ENCODE measurements at places on chromosomes 11 and 22.
A peak's percentile ranks its signal among the peaks of the same experiment; 100 is the strongest.

DNA sequence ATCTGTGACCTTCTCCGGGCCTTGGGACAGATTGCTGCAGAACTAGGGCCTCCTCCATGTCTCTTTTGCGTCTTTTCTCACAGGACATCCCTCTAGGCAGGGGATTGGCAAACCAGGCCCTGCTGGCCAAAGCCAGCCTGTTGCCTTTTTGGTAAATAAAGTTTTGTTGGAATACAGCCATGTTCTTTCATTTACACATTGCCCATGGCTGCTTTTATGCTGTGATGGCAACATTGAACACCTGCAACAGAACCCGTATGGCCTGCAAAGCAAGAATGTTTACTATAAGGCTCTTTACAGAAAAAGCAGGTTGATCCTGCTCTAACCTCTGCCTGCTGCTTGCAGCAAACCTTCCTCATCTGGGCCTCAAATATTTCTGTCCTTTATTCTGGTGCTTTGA lies 56.8 kb upstream of the B3GAT1 start:
- no peak for DNase-seq

DNA sequence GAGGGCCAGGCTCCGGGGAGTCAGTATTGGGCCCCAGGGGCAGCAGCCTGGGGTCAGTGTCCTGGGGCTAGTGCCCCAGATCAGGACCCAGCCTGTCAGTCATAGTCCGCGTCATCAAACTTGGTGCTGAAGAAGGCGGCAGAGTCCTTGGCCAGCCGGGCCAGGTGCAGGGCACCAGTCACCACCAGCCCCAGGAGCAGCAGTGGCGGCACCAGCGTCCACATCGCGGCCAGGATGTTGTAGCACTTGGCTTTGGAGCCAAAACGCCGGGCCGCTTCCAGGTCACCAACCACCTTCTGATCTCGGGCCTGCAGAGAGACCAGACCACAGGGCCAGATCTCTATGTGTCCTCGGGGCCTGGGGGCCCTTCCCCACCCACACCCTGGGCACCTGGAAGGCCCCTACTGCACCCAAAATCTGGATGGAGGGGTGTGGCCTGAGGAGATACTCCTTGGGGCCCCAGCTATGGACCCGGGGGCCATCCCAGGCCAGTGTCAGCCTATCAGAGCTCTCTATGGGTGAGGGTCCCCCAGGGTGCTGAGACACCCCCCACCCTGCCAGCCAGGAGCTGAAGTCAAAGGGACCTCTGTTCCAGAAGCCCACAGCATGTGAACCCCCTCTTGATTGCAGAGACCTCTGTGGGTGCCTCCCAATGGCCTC lies 790 bp downstream of the IFITM5 start:
- peak; percentile 60 for DNase-seq

DNA sequence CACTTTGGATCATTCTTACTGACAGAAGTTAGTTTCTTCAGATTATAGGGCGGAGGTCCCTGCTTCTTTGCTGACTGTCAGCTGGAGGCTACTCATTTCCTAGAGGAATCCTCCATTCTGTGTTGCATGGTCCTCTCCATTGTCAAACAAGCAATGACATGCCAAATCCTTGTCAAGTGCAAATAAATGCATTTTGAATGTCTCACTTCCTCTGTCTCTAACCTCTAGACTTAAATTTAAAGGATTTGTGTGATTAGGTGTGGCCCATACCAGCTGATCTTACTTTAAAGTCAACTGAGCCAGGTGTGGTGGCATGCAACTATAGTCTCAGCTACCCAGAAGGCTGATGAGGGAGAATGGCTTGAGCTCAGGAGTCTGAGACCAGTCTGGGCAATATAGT lies 458.4 kb upstream of the CCDC179 start:
- no peak for DNase-seq

GRCh38 chr11:15166204-15166603 lies 51.5 kb downstream of the INSC start:
- DNase-seq: no peak

GRCh38 chr22:45211848-45212247 lies 28.8 kb downstream of the KIAA0930 start:
- DNase-seq: no peak

DNA sequence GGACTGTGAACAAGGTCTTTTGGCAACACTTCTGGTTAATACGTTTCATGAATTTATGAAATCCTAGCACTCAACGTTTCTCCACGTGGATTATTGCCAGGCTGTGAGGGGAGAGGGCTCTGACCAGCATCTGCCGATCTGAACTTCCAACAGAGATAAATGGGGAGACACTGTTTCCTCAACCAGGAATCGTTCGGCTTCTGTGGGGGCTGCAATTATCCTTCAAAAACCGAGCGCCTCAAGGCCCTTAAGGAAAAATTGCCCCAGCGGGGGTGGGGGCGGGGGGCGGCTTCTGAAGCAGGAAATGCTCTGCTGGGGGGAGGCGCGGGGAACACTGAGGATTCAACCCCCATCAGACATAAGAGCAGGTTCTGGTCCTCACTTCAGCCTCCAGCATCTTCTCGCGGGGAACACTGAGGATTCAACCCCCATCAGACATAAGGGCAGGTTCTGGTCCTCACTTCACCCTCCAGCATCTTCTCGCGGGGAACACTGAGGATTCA lies 155.6 kb downstream of the BRD1 start:
- no peak for DNase-seq

GRCh38 chr11:114015117-114015516 lies 40.2 kb downstream of the HTR3A start:
- DNase-seq: no peak

- DNase-seq: no peak
Measured at GRCh38 chr11:16365581-16366228, 9.4 kb upstream of the SOX6 start.

- DNase-seq: no peak
Measured at GRCh38 chr11:69253028-69253427, 40.9 kb upstream of the MYEOV start.

GRCh38 chr11:130829920-130830511 lies 86.3 kb downstream of the SNX19 start:
- no peak for DNase-seq

DNA sequence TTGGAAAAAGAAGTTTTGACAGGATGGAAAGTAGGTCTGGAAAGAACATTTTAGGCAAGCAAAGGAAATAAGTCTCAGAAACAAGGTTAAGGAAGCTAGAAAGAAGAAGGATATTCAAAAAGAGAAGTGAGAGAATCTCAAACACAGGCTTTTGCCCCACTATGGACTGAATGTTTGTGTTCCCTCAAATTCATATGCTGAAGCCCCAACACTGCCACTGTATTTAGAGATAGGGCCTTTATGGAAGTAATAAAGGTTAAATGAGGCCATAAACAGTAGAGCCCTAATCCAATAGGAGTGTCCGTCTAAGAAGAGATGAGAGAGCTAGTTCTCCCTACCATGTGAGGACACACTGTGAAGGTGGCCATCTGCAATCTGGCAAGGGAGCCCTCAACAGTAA lies 20.6 kb upstream of the RPS13 start:
- no peak for DNase-seq

GRCh38 chr11:17839450-17839849 lies 104.9 kb downstream of the KCNC1 start:
- no peak for DNase-seq

GRCh38 chr22:44597616-44598015 lies 99.6 kb upstream of the RTL6 start:
- no peak for DNase-seq

- DNase-seq: no peak
Measured at GRCh38 chr11:122100037-122100755, 15.8 kb downstream of the BLID start.

DNA sequence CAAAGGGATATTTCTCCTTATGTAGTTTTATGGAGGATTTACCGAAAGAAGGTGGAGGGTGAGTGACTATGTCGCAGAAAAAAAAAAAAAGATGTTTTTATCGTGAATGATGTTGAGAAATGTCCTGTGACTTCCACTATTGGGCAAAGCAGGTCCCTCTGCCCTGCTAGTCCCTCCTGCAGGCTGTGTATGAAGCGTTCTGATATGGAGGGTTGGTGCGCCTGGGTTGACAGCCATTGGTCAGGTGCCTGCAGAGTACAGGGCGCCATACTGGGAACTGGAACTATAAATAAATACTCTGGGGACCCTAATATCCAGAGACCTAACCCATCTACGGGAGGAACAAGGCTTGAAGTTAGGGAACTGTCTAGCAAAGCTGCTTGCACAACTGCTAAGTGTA lies 1.5 kb downstream of the IL17RA start:
- DNase-seq: peak; percentile 35

GRCh38 chr22:49366437-49366836 lies 461.2 kb downstream of the BRD1 start:
- DNase-seq: no peak

DNA sequence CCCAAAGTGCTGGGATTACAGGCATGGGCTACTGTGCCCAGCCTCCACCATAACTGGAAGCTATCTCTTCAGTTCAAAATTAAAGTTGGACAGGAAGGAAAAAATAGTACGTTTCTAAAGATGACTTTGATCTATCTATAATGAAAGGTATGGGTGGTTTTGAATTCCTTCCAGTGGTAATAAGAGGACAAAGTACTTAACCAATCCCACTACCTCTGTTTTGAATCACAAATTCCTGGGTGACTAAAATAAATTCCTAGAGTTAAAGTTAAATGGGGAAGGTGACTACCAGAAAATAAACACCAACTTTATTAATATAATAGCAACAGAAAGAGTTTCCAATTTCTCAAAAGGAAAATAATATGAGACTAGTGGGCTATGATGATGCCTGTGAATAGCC lies 9.1 kb downstream of the PHF5A start:
- DNase-seq: no peak

- no peak for DNase-seq
Measured at GRCh38 chr22:50220603-50221409, 20.0 kb downstream of the SELENOO start.

DNA sequence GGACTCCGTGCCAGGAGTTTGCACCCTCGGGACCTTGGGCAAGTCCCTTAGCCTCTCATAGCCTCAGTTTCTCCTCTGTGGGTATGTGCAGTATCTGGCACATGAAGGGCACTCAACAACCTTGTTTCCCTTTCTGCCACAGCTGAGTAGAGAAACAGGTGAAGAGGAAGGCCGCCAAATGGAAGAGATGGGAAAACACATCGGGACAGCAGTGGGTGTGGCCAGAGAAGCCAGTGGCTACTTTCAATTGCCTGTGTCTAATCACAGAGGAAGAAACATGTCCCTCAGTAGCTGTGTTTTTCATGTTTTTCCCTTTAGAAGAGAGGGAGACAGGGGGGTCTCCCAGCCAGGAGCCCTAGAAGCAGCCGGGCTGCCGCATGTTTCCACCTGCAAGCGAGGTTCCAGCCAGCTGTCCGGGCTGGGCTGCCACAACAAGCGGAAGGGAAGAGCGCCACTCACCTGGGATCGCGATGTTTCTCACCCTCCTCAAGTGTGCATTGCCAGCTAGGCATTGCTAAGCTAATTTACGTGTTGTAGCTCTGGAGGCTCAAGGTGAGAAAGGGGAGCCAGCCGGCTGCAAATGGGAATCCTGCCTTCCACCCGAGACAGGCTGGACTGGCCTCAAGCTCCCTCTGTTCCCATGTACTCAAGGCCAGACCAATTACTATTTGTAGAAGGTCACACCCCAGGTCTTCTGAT lies 16.7 kb downstream of the ASPHD2 start:
- no peak for DNase-seq

DNA sequence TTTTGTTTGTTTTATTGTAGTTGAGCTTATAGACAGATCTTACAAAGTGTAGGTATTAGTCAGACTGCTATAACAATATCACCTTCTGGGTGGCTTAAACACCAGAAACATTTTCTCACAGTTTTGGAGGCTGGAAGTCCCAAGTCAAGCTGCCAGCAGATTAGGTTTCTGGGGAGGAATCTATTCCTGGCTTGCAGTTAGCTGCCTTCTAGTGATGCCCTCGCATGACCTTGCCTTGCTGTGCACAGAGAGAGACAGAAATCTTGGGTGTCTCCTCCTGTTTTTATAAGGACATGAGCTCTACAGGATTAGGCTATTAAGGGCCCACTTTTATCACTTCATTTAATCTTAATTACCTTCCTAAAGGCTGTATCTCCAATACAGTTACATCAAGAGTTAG lies 1635.2 kb downstream of the FAM181B start:
- DNase-seq: no peak

DNA sequence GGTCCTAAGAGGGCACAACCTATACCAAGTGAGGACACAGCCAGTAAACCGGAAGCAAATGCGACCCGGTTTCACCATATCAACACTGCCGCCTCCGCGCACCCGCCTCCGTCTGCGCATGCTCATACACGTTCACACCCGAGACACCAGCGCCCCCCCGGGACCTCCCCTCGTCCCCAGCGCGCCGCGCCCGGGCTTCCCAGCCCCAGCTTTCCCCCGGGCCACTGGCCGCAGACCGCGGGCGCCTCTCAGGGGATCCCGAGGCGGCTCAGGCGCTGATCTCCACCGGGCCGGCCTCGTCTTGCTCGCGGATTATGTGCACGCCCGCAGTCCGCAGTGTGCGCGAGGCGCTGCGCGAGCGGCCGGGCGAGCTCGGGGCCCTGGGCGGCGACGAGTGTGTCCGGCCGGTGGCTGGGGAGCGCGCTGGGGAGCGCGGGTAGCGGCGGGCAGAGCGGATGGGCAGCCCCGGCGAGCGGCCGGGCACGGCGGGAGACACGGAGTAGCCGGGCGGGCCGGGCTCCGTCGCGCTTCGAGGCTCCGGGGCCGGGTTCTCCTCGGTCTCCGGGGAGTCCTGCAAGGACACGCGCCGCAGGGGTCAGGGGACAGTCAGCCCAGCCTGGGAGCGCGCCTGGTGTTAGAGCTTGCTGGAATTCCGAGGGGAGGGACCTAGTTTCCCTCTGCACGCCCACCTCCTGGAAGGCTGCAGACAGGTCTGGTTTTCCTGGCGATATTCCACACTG lies 2.0 kb downstream of the HEPN1 start:
- DNase-seq: peak; percentile 91

DNA sequence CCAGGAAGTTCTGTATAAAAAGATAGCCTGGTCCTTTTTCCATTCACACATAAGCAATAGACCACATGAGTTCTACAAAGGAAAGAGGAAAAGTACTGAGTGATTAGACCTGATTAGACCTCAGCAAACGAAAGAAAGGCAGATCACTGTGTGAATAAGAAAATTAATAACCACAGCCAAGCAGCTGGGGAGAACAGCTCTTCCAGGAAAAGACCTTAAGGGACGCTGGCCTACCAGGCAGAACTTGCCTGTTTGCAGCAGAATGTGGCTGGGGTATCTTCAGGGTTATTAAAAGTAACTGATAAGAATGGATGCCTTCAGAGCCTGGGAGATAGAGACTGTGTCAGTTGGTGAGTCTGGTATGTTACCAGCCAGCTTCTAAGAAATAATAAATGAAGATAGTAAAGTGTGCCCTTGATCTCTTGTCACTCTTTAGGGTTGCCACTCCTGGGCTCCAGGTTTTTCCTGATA lies 172.9 kb downstream of the DBX1 start:
- DNase-seq: no peak

- no peak for DNase-seq
Measured at GRCh38 chr11:102784380-102784779, 4.0 kb upstream of the MMP10 start.

GRCh38 chr11:117194267-117194666 lies 4.9 kb upstream of the TAGLN start:
- DNase-seq: no peak

DNA sequence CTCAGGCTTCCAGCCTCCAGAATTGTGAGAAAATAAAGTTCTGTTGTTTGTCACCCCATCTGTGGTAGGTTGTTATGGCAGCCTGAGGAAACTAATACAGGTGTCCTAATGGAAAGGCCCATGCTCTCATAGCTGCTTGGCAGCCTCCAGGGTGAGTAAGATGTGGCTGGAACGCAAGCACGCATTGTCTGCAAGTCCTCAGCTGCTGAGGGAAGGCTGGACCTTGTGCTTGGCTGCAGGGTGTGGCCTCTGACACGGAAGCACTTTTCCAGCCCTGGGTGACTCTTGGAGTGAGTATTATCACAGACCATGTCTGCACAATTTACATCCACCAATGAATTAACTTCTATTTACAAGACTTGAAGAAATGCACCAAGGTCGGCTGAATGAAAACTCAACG lies 44.4 kb upstream of the BARX2 start:
- no peak for DNase-seq

All from stimulated activated naive CD8-positive, alpha-beta T cell treated with anti-CD3 and anti-CD28 coated beads, Interleukin-15, amount 100 ng/mL, for 72 hours (primary cell).